Activated CD8-positive, alpha-beta memory T cell treated with anti-CD3 and anti-CD28 coated beads, Interleukin-2, amount 50 U/mL, for 4 hours (primary cell): ENCODE measurements at places on chromosomes 2 and 18.

DNA sequence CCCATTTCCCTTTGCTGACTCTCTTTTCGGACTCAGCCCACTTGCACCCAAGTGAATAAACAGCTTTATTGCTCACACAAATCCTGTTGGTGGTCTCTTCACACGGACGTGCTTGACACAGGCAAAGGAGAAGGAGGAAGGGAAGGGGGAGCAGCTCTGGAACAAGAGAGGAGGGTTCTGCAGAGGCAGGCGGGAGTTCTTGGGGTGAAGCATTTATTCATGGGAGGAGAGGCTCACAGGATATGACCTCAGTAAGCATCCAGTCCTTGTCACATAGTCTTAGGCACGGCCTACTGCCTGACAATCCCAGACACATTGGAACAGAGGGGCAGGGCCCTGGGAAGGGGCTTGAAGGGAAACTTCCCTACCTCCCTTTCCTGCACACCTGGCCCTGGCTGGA, 171.7 kb upstream of the HS6ST1 start:
- DNase-seq, result no peak

- no peak for DNase-seq
These were observed 216.4 kb upstream of the OSR1 start for GRCh38 chr2:19574778-19575260.

GRCh38 chr2:242004902-242005230, 135.3 kb downstream of the RTP5 start:
- no peak for DNase-seq

DNA sequence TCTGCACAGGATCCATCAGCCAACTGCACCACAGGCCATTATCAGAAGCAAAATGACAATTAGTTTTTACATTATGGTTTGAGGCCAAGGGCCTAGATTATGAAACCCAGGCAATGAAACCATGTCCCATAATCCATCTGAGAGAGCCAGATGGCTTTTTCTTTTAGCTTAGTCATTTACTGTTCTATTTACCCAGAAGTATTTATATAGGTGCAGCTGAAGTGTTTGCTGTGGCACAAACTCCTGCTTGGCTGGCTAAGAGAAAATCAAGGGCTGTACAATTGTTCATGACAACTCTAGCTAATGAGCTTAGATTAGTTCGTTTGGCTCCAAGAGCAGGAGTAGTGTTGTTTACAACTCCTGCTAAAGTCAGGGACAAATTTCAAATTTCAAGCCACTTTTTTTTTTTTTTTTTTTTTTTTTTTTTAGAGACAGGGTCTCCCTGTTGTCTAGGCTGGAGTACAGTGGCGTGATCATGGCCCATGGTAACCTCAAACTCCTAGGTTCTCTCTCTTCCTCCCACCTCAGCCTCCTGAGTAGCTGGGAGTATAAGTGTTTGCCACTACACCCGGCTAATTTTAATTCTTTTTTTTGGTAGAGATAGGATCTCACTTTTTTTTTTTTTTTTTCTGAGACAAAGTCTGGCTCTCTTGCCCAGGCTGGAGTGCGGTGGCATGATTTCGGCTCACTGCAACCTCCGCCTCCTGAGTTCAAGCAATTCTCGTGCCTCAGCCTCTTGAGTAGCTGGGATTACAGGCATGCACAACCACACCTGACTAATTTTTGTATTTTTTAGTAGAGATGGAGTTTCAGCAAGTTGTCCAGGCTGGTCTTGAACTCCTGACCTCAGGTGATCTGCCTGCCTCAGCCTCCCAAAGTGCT, 18.4 kb upstream of the REV1 start:
- no peak for DNase-seq

DNA sequence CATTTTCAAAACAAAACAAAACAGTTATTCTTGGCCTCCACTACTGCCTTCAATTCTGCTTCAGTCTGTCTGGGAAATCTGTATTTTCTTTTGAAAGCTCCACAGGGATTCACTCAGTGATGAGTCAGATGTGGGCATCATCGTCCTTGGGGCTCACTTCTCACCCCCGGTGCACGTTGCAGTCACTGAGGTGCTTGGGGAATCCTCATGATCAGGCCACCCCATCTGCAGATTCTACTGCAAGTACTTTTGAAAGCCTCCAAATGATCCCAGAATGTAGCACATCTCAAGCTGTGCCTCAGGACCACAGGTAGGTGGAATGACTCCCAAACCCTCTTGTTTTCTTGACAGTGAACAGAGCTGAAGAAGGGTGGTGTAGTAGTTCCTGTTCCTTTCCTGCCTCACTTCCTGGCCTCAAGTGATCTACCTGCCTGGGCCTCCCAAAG, 34.3 kb downstream of the LPIN2 start:
- DNase-seq, result no peak

DNA sequence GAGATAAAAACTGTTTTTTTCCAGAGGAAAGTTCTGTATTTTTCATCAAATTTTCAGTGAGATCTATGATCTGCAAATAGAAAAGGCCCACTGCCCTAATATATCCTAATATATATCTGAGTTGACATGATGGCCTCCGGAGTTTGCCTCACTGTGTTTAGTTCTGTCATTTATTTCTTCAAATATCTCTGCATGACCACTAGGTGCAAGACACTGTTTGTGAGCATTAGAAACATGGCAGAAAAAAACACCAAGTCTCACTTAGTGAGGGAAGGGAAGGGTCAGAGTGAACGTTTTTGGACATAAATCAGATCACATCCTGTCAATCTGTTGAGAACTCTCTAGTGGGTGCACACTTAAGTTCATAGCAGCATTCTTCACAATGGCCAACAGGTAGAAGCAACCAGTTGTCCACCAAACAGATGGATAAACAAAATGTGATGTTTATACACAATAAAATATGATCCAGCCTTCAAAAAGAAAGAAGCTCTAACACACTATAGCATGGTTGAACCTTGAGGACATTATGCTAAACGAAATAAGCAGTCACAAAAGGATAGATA, 53.4 kb downstream of the SPIRE1 start:
- no peak for DNase-seq

DNA sequence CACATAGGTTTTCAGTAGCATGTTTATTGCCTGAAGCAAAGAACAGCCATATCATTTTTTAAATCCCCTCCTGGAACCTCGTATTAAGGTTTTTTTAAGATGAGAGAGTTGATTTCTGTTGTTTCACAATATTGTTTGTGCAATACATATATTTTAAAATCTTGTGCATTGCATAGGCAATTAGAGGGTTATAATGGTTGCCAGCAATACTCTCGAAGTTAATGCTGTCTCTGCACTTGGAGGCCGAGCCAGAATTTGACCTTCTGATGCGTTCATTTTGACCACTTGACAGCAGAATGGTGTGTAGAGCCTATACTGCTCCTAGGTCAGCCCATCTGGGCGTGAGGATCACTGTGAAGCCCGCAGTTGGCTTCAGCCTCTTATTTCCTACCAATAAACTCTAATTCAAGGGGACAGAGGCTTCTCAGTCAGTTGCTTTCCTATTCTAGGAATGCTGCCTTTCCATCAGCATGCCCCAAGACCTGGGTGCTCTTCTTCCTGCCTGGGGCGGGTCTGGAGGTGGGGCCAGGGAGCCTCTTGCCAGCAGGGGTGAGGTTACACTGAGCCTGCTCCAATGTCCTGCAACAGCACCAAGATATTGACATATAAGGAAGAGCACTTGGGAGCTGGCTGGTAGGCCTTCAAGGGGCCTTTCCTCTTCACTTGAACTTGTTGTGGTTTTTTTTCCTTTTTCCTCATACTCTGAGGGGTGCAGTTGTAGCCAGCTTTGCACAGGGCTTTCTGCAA, 91.4 kb upstream of the BCL2L11 start:
- DNase-seq, result no peak

GRCh38 chr18:12028040-12028628, 46.8 kb downstream of the IMPA2 start:
- DNase-seq, result no peak
